ENCODE measurements at places on chromosomes 7 and 10. TPM values are rescaled to one million over a fixed set of nuclear protein-coding genes. Genes with fewer than 3 reads are reported as not detected.

Gene CUX1
- 45.0 TPM for total RNA-seq

Gene TRIM74
- total RNA-seq, result 0.58 TPM

Gene DNAJB6
- 135 TPM for total RNA-seq

Gene ZNF438
- 11.2 TPM for total RNA-seq

Gene ATRNL1
- total RNA-seq, result not detected

Gene SPDYE11
- total RNA-seq, result not detected

Gene GPR85
- total RNA-seq, result 0.64 TPM

Gene WDR11
- total RNA-seq, result 58.9 TPM

Gene TMEM139
- not detected for total RNA-seq

Gene C7orf57
- total RNA-seq, result not detected

Gene HERPUD2
- total RNA-seq, result 27.7 TPM

Gene GDF2
- not detected for total RNA-seq

Gene PAPOLB
- total RNA-seq, result 0.07 TPM

Gene RSU1
- total RNA-seq, result 91.9 TPM

Gene ASB15
- total RNA-seq, result not detected

Gene ZWINT
- total RNA-seq, result 69.6 TPM

Gene A1CF
- total RNA-seq, result not detected

Gene EGFR
- total RNA-seq, result 4.1 TPM

Gene EVX1
- not detected for total RNA-seq

Gene OR9A2
- not detected for total RNA-seq

Gene MSMB
- total RNA-seq, result not detected

Gene FAM24B
- 8.5 TPM for total RNA-seq

Gene C10orf62
- not detected for total RNA-seq

Gene PNLIPRP3
- total RNA-seq, result not detected

Gene DPP6
- total RNA-seq, result not detected

Gene NAT16
- not detected for total RNA-seq

Gene EPHA1
- total RNA-seq, result not detected

Gene TUBAL3
- not detected for total RNA-seq

Gene PGAM2
- total RNA-seq, result not detected

Gene THNSL1
- total RNA-seq, result 2.1 TPM

Gene ADAM12
- 0.33 TPM for total RNA-seq

Gene CXCL12
- 1.4 TPM for total RNA-seq

Gene CPA2
- not detected for total RNA-seq

Gene TBRG4
- total RNA-seq, result 56.7 TPM

Gene ACBD7
- 2.8 TPM for total RNA-seq

Gene OR13A1
- not detected for total RNA-seq

Gene AKR1C3
- total RNA-seq, result 4.8 TPM

Gene ANKRD30A
- total RNA-seq, result not detected

All from endothelial cell of umbilical vein (primary cell).